ENCODE measurements at places on chromosomes 5 and 9.

DNA sequence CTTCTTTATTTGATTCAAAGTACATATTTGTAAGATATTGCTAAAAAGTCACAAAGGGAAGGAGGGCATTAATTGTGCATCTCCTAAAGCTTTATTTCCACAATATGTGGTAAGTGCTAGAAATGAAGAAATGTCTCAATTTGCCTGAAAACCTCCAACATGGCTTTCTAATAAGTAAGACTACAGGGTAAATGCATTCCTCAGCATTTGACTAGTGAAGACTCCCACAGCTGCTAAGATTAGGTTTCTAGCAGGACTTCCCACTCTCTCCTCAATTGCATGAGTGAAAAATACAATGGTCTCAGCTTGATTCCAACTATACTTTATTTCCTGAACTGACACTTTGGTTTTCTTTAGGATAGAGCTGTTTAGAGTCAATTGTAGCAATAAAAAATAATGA, 162.1 kb downstream of the ELAVL2 start:
- no peak for DNase-seq

GRCh38 chr5:133149345-133149744, 97.5 kb downstream of the HSPA4 start:
- DNase-seq = no peak

DNA sequence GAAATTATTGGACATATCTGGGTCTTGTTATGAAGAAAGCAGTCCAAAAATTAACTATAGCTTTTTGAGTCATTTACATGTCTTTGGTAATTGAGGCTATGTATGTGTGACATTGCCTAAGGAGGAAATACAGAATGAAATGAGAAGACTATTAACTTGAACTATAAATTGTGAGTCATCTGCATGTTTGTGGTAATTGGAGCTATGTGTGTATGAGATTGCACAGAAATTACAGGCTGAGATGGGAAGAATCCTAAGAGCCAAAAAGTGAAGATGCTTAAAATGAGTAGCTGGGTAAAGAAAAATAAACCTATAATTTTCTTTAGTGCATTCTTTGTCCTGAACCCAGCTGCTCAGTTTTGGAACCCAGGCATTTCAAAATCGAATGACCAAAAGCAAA, 747.6 kb upstream of the EDIL3 start:
- no peak for DNase-seq

DNA sequence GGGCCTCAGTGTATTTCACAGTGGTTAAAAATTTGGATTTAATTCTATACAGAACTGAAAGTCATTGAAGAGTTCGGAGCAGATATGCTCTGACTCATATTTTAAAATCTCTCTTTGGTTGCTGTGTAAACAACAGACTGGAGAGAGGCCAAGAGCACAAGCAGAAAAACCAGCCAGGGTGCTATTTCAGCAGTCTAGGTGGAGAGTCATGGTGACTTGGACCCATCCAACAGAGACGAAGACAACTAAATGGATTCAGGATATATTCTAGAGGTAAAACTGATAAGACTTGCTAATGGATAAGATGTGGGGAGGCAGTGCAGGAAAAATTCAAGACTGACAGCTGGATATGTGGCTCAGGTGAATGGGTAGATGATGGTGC, 168.9 kb downstream of the MAPKAP1 start:
- DNase-seq = no peak

- DNase-seq = no peak
Observed at GRCh38 chr9:4559261-4560182, 69.3 kb downstream of the SLC1A1 start.

DNA sequence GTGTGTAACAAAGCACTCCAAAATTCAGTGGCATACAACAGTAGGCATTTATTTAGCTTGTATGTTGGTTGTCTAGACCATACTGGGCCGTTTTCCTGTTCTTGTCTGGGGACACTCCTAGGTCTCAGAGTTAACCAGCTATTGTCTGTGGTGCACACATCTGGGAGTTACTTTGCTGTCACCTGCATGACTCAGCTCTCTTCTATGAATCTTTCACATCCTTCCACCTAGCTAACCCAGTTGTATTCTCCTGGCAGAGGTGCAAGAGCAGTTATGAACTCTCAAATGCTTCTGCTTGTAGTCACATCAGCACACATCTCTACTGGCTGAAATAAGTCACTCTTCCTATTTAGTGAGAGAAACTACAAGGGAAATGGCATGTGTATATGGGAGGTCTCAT, 138.1 kb downstream of the BAAT start:
- DNase-seq = no peak

DNA sequence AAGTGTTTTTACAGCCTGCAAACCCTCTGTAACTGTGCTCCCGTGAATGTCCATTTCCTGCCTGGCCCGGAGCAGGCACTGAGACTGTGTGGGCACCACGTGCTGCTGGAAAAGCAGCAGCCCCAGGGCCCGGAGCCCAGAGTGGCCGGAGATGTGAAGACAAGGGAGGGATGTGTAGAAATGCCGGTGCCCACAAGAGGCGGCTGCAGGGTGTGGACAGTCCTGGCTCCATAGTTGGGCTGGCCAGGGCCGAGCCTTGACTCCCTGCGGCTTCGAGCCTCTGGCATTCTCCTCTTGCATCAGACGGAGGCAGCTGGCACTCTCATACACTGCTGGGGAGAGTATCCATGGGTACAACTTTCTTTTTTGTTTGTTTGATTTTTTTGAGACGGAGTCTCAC, 13.2 kb upstream of the GFPT2 start:
- DNase-seq = no peak

GRCh38 chr5:42896523-42896922, 84.8 kb upstream of the SELENOP start:
- DNase-seq = no peak

GRCh38 chr5:30804739-30805505, 388.6 kb upstream of the CDH6 start:
- no peak for DNase-seq

DNA sequence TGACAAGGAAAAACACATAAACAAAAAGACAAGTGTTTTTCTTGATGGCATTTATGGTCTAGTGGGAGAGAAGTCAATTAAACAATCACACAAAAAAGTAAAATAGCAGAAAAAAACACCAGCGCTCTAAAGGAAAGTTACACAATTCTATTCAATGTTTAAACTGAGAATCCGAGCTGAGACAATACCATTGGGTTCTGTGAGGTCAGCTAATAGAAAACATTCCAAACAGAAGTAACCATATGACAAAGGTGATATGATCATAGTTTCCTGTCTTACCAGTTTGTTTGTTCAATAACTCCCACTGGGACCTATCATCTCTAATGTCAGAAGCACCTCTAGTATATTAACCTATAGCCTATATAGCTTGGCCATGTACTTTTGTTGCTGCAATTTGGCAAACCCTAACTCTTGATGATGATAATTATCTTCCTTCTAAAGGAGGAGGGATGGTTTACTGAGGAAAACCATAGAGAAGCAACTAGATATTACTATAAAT, 1030.0 kb downstream of the CDH12 start:
- DNase-seq = no peak

All from stimulated activated CD4-positive, alpha-beta T cell treated with anti-CD3 and anti-CD28 coated beads, TNF-alpha, amount 100 ng/mL, for 24 hours (primary cell).